ENCODE measurements at places on chromosomes 1 and 21.
A peak's percentile ranks its signal among the peaks of the same experiment; 100 is the strongest.

GRCh38 chr1:54970901-54971300 is 9.5 kb upstream of the TMEM61 start:
- DNase-seq = no peak

GRCh38 chr1:209766051-209766450 is 10.2 kb downstream of the TRAF3IP3 start:
- DNase-seq = no peak

- no peak for DNase-seq
These were observed 1155.1 kb upstream of the ADGRL2 start for GRCh38 chr1:80645621-80646020.

GRCh38 chr1:3678361-3679097 is 26.2 kb downstream of the TP73 start:
- DNase-seq = no peak

DNA sequence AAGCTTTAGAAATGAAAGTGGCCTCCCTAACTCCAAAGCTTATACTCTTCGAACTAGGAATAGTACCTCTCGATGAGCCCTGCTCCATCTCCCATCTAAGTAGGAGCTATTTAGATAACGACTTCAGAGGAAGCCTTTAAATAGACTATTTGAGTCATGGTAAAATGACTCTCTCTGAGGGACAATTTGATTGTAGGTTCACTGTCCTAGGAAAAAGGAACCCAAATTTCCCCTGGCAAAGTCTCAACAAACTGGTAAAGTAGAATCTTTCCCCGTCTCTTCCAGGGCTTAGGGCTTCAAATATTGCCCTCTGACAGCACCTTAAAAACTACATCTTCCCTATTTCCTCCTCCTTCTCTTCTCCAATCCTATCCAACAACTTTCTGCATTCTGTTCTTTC is 2.0 kb upstream of the FCER1A start:
- DNase-seq = no peak

GRCh38 chr1:12580054-12580887 is 37.7 kb downstream of the DHRS3 start:
- DNase-seq = no peak

DNA sequence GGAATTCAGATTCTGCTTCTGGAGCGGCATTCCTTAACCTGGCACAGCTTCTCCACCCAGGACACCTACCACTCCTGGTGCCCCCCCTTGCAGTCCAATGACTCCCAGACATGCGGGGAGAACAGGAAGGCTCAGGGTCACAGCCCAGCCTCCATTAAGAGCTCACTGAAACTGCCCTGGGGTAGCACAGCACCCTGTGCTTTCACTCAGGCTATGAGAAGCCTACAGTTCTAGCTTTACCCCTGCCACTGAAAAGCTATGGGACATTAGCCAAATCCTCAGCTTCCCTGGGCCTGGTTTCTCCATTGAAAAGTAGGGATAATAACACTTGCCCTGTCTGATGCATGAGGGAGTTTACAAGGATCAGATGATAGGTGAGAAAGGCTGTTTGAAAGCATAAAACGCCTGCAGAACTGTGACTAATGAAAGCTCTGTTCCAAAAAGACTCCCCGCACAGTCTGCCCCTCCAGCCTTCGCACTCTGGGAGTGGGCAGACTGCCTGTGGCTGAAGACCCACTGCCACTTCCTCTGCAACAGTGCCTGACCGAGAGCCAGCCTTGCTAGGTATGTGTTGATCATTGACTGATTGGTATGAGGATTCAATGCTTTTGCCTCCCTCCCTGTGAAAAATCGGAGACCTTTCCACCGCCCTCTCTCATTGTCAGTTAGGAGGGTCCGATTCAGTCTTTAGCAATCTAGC is 2.7 kb upstream of the CLDN19 start:
- DNase-seq = no peak

DNA sequence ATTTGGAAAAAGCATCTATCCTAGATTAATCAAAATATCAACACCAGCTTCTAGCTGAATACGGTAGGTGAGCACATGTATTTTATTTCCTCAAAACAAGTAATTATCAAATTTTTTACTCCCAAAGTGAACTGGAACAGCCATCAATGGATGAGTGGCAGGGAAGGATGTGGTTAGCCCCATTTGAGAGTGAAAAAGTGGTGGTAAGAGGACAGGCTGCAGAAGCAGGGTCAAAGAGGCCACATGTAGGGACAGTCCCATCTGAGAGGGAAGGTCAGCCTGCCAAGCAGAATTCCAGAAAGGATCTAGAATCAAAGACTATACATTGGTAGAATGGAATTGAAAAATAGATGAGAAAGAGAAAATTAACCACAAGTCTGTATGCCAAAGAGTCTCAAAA is 163.8 kb downstream of the SMYD3 start:
- DNase-seq = no peak

DNA sequence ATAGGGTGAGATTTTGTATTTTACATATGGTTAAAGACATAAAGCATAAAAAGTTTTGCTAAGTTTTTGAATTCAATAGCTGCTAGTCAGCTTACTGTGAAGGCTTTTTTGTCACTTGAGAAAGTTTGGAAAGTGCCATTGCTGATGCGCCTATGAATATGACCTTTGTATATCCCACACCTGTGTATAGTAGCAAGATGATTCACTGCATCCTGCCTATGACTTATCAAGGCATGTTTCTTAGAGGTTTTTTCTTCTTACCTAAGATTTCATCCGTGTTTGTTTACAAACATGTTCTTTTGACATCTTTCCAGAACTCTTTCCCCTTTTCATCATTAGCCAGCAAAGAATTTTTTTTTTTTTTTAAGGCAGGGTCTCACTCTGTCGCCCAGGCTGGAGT is 51.5 kb downstream of the PRKAA2 start:
- DNase-seq = no peak

GRCh38 chr1:63717511-63718065 is 56.2 kb upstream of the ROR1 start:
- no peak for DNase-seq

- no peak for DNase-seq
These were observed 18.6 kb downstream of the NDUFS5 start for GRCh38 chr1:39044762-39045161.

- no peak for DNase-seq
These were observed 30.4 kb upstream of the PDC start for GRCh38 chr1:186491336-186491735.

- DNase-seq = no peak
These were observed 147.2 kb upstream of the SGIP1 start for GRCh38 chr1:66386712-66387111.

- no peak for DNase-seq
These were observed 66.1 kb downstream of the TMEM53 start for GRCh38 chr1:44608141-44608540.

GRCh38 chr1:187999973-188000372 is 1171.2 kb downstream of the PLA2G4A start:
- DNase-seq = no peak

GRCh38 chr1:180167021-180167701 is 12.5 kb downstream of the QSOX1 start:
- no peak for DNase-seq

DNA sequence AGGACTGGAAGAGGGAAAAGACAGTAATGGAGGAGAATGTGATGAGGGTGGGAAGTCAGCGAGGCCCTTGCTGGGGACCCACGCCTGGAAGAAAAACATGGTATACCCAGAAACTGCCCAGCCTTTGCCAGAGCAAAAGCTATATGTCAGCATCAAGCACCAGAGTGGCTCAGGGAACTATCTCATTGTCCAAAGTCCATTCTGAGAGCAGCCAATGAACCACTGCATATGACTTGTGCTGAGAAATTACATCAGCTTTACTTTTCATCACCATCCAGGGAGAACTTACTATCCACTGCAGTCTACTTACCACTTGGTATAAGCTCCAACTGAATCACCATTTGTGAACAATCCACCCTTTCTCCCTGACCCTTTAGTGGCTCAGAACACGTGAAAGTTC is 148.1 kb downstream of the TTLL7 start:
- DNase-seq = no peak

DNA sequence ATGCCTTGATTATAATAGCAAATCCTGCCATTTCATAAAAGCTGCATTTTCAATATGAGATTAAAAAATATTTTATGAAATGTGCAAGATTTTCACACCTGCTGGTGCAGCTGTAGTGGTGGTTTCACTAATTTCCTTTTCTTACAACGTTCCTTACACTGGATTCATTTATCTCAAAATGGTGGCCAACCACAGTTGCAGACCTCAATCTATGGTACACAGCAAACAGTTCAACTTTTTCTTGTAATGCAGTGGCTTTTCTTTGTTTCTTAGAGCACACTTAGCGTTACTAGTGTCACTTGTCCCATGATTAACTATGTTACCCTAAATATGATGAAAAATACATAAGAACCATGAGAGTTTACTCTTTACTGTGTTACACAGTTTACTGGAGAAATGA is 32.7 kb downstream of the FCER1A start:
- DNase-seq = no peak

GRCh38 chr1:197958438-197959305 is 41.5 kb downstream of the LHX9 start:
- DNase-seq = no peak

DNA sequence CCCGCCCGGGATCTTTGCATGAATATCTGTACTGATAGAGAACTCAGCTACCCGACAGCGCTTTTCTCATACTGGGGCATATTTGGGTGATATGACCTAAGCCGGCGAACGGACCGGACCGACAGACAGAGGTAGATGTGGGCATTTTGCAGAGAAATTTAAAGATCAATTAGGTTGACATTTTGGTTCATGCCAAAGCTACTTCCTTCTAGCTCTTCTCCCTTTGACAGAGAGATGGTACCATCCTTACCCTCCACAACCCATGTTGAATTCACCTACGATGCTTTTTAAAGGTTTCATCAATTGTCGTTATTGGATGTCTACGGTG is 459 bp downstream of the ARV1 start:
- no peak for DNase-seq

DNA sequence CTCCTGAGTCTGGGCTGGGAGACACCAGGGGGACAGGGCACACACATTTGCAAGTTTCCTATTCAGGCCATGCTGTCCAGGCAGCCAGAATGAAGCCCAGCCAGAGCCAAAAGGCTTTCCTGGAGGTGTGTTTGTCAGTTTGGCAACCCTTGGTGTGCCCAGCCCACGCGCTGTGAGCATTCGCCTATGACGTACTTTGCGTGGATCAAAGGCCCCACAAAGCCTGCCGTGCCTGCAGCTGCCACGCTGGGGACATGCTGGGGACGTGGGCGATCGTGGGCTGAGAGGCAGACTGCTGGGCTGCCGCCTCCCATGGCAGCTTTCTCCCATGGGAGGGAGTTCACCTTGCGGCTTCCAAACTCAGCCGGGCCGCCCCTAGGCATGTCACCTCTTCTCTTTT is 57.5 kb downstream of the CD247 start:
- peak; percentile 43 for DNase-seq

DNA sequence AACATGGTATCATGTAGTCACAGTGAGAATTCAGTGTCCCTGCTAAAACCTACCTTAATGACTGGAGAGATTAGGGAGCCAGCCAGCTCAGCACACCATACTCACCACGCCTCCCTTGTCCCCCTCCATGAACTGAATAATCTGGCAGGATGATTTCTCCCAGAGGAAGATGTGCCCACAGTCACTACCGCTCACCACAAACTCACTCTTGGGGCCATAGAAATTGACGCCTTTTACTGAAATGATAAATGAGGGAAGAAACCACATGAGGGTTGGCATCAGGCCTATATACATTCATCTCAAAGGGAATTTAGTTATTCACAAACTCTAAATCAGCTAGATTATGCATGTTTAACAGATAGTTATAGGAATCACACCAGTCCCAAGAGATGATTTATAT is 17.4 kb downstream of the PEA15 start:
- no peak for DNase-seq

- no peak for DNase-seq
These were observed 39.3 kb upstream of the LRRC7 start for GRCh38 chr1:69528376-69528775.

DNA sequence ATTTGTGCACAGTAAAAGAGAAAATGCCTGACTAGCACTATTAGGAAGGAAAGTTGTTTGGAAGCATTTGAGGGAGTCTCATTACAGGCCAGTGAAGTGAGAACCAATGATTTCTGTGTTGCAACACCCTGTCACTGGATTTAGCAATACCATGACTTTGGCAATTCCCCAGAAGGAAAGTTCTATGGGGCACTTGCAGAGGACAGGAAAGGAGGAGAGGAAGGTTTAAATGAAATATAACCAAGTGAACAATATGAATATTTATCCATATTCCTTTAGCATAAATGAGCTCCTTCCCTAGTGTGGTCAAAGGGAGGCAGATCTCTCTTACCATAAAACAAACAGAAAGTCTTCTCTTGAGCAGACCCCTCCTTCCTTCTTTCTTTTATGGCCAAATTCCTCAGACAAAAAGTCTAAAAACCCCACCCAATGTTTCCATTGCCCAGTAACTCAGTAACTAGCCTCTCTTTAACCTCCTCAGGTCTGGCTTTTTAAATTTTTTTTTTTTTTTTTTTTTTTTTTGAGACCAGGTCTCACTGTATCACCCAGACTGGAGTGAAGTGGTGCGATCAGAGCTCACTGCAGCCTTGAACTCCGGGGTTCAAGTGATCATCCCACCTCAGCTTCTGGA is 5.5 kb downstream of the TLR5 start:
- no peak for DNase-seq

DNA sequence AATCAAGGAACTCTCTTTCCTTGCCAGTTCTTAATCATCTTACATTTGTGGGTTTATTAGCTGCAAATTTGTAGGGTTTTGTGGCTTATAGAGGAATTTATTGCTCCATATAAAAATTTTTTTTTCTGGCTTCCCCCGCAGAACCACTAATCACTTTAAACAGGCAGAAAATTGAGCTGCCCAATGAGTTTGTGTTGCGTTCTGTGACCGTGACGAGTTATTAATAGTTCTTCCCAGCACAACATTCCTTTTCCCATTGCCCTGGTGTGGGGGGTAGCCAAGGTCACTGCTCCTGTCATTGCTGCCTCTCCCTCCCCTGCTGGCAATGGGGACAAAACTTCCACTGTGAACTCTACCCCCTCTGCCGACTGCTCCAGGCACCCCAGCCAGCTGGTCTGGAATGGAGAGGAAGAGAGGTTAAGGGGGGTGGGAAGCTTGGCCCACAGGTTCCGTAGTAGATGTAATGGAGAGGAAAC is 55.1 kb downstream of the UBE2T start:
- no peak for DNase-seq

DNA sequence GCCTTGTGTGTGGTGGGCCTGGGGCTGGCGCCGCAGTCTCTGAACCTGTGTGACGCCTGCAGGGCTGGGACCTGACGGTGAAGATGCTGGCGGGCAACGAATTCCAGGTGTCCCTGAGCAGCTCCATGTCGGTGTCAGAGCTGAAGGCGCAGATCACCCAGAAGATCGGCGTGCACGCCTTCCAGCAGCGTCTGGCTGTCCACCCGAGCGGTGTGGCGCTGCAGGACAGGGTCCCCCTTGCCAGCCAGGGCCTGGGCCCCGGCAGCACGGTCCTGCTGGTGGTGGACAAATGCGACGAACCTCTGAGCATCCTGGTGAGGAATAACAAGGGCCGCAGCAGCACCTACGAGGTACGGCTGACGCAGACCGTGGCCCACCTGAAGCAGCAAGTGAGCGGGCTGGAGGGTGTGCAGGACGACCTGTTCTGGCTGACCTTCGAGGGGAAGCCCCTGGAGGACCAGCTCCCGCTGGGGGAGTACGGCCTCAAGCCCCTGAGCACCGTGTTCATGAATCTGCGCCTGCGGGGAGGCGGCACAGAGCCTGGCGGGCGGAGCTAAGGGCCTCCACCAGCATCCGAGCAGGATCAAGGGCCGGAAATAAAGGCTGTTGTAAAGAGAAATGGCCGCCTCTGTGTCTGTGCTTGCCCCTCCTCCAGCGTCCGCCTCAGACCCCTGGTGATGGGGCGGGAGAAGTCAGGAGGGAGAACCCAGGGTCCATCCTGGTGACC is 788 bp downstream of the ISG15 start:
- no peak for DNase-seq

Data from CD4-positive, alpha-beta T cell treated with Interleukin-6 at 100 ng/mL for 8 hours (primary cell).